ENCODE measurements at places on chromosomes 7 and 10.
A peak's percentile ranks its signal among the peaks of the same experiment; 100 is the strongest.

DNA sequence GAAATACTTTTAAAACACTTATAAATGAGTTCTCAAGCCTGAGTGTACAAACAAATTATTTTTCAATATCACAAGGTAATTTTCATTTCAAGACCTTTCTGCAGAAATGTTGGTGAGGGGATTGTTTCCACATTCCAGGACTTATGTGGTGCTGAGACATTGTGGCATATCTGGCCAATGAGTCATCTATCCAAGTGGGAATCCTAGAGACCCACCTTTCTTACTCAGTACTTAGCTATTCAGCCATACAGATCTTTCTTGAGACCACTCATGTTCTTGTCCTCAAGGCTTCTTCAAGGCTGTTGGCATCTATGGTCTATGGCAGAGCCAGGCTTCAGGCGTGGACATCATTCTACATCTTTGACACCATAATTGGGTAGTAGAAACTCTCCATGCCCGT is 225.4 kb downstream of the DKK1 start:
- no peak for DNase-seq

- DNase-seq, result no peak
Measured at GRCh38 chr10:127034790-127035189, 129.6 kb downstream of the DOCK1 start.

DNA sequence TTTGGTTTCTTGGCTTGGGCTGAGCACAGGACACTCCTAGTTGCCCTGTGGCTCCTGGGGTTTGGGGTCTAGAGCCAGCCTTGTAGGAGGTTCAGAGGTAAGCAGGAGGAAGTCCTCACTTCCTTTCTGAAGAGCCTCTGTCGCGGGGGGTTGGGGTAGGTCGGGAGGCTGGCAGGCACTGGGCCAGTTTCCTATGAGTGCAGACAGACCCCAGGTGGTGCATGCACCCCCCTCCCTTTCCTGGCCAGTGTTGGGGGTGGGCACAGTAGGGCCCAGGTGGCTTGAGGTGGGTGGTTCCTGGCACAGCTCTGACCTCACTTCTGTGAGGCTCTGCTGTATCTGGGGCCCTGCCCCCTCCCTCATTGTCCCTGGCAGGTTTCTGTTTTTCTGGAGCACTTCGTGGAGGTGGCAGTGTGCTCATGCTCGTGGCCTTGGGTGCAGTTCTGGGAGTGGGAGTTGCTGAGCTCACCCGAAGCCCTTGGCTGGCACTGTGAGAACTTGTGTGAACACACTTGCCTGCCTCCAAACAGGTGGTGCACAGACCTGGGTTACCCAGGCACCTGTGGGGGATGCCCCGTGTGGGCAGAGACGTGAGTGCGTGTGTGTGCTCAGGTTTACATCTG is 1.8 kb downstream of the PALD1 start:
- DNase-seq, result no peak

GRCh38 chr7:37833107-37833817 is 15.1 kb upstream of the NME8 start:
- DNase-seq, result peak; percentile 45

- DNase-seq, result peak; percentile 33
Measured at GRCh38 chr7:99473315-99473596, 566 bp downstream of the ZNF789 start.

- DNase-seq, result no peak
Measured at GRCh38 chr10:116059320-116059719, 213.7 kb downstream of the GFRA1 start.

DNA sequence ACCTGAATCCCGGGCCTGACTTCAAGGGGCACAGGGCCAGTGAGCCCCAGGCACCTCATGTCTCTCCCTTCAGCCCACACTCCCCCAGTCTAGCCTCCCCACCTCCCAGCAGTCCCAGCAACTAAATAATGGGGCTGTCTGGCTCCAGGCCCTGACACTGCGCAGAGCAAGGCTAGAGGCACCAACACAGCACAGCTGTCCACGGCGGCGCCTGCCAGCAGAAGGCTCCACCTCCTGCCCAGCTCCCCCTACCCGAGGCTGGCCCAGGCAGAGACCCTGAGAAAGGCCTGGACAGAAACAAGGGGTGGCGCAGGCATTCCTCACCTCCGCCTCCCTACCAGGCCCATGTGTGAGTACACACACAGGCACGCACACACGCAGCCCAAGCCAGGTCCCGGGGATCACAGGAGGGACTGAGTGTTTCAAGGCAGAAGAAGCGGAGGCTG is 6.1 kb downstream of the KCNH2 start:
- DNase-seq, result no peak

- DNase-seq, result no peak
Measured at GRCh38 chr10:124096494-124096893, 3.1 kb upstream of the CHST15 start.

DNA sequence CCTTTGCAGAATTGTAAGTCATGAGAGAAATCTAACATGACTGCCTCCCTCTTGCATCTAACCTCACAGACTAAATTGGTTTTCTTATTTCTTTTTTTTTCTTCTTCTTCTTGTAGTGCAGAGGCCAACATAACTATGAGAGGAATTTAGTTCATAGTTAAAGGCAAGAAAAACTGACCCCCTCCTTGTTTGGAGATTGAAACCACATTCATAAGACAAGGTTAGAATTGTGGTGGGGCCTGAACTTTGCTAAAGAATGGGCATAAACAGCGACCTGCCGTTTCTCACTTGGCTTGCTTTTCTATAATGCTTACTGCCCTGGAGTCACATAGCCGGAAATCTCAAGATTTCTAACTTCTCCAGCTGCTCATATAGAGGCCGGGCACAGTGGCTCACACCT is 2.4 kb upstream of the POLM start:
- no peak for DNase-seq

DNA sequence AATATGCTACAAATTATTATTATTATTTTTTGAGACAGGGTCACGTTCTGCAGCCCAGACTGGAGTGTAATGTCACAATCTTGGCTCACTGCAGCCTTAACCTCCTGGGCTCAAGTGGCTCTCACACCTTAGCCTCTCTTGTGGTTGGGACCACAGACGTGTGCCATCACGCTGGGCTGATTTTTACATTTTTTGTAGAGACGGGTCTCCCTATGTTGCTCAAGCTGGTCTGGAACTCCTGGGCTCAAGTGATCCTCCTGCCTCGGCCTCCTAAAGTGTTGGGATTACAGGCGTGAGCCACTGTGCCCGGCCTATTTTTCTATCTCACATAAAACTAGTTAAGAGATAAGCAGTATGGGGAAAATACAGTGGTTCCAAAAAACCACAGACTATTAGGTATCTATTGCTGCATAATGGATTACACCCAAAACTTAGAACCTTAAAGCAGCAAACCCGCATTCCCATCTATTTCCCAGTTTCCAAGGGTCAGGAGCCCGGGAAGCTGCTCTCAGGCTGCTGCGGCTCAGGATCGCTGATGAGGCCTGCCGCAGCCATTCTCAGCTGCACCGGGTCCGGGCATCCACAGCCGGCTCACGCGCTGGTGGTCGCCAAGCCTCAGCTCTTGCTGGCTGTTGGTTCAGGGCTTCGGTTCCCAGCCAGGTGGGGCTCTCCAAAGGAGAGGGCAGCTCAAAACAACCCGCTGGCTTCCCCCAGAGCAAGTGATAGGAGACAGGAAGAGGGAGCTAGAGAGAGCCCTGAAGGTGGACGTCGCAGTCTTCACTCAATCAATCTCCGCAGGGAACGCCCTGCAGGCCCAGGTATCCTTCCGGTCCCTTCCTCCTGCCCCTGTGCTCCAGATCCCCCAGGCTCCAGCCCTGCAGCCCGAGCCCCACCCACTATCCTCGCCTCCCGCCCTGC is 128.2 kb downstream of the UBE2H start:
- DNase-seq, result peak; percentile 84

- DNase-seq, result no peak
Measured at GRCh38 chr10:10392511-10392910, 625.2 kb upstream of the CELF2 start.

GRCh38 chr7:1521456-1521855 is 9.0 kb upstream of the MAFK start:
- DNase-seq, result no peak

DNA sequence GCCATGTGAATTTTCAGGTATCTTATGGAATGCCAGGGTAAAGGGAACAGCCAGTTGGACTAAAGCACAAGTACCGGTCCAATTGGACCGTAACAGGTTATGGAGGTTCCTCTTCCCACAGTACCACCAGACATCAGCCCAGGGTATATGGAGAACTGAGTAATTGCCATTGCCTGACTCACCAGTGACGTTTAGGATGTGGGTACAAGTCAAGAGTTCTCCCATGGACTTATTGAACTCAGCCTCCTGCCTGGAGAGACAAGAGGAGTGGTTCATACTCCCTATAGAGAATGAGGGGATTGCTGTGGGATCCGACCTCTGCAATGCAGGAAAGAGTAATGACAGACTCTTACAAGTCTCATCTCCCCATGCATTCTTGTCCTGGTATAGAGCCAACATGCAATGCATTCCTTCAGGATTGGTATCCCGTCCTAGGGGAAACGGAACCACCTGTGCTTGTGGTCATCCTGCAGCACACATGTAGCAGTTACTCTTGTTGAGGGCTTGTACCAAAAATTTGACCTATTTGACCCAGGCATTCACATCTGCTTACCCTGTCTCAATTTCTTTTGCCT is 30.7 kb upstream of the ELOVL3 start:
- DNase-seq, result no peak

- DNase-seq, result no peak
Measured at GRCh38 chr10:14843327-14843988, 5.4 kb downstream of the HSPA14 start.

- DNase-seq, result no peak
Measured at GRCh38 chr7:143382791-143383641, 1.9 kb downstream of the ZYX start.

- no peak for DNase-seq
Measured at GRCh38 chr7:49797987-49798660, 24.7 kb downstream of the VWC2 start.

DNA sequence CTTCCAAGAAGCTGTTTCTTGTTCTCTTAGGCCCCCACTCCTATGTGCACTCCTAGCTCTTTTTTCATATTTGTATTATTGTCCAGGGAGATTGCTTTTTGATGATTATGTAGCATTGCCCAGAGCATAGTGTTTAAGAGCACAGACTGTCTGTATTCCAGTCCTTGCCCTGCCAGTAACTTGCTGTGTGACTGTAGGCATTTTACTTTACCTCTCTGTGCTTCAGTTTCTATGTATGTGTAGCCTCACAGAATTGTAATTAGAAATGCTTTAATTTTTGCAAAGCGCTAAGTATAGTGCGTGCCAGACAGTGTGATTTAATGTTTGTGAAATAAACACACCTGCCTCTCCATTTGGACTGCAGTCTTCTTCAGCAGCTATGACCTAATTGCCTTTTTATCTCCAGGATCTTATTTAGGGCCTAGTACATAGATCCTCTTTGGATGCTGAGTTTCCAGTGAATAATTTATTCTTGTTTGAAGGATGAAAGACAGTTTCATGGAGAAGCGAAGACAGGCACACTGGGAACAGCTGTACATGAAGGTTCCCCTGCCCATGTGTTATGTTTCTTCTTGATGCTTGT is 1.4 kb downstream of the SEC23IP start:
- DNase-seq, result no peak

GRCh38 chr7:129376076-129376777 is 58.0 kb upstream of the STRIP2 start:
- DNase-seq, result no peak

DNA sequence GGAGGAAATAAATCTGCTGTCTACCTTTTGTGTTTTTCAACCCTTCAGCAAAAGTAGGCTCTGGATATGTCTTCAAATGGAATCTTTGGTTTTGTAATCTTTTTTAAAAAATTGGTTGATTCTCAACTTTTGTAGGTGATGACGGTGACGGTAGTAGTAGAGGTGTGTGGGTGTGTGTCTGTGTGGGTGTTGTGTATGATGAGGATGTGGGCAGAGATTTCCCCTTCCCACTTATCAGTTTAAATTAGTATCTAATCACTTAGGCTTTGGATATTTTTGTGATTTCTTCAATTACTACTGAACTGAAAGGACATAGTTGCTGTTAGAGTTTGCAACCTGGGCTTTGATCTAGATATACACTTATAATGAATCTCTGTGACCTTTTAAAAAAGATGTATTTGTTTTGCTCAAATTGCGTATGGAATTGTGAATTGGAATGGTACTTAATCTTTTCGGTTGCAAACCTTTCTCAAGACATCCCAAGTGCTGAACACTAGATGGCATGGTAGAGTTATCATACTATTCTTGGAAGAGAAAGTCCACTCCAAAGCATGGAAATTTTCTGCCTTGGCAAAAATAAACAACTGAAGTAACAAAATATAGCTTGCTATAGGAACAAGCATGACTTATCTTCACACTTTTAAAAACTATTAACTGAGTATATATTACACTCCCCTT is 51.9 kb upstream of the A1CF start:
- DNase-seq, result no peak

- no peak for DNase-seq
Measured at GRCh38 chr7:92916770-92917224, 80.4 kb upstream of the CDK6 start.

DNA sequence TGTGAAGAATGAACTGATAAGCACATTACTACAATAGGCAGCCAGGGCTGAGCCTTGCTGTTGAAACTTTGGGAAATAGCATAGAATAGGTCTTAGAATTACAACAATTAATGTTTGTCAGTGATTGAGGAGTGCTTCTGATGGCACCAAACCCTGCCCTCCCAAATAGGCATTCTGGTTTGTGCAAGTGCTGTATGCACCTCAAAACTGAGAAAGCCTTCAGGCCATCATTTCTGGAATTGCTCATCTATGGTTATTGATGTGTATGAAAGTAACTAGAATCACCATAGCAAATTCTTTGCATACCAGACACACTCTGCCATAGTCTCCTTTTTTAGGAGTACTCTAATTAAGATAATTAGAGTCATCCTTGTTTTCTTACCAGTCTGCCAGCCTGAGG is 585.0 kb upstream of the MBL2 start:
- DNase-seq, result no peak

DNA sequence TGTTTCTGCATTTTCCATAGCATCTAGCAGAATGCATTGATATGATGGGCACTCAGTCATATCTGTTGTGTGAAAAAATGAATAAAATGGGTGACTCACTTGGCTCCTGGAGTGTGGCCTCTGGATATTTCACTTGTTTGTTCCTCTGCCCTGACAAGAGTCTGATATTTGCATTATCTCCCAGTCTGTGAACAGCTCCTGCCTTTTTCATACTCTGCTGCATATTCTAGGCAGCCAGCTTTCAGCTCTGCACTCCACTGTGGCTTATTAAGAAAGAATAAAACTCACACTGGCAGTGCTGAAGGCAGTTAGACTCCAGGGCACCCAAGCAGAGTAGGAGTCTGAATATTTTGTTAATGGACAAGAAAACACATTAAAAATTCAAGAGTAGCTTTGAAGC is 623.9 kb downstream of the SORCS1 start:
- no peak for DNase-seq

All from NCI-H774 (cell line).